ENCODE measurements at places on chromosomes 16 and 17. TPM values are rescaled to one million over a fixed set of nuclear protein-coding genes. Genes with fewer than 3 reads are reported as not detected.

SLC6A4 gene
- 0.36 TPM for total RNA-seq

CNGB1 gene
- total RNA-seq, result not detected

USP43 gene
- under 0.01 TPM for total RNA-seq

TEKT5 gene
- 0.29 TPM for total RNA-seq

CA7 gene
- not detected for total RNA-seq

AKAP10 gene
- 31.5 TPM for total RNA-seq

SSTR5 gene
- total RNA-seq, result not detected

TRPV3 gene
- total RNA-seq, result 0.29 TPM

CIBAR2 gene
- not detected for total RNA-seq

CHD9NB gene
- total RNA-seq, result 1.1 TPM

All from osteoblast (primary cell).